ENCODE measurements at places on chromosomes 6 and 20.

DNA sequence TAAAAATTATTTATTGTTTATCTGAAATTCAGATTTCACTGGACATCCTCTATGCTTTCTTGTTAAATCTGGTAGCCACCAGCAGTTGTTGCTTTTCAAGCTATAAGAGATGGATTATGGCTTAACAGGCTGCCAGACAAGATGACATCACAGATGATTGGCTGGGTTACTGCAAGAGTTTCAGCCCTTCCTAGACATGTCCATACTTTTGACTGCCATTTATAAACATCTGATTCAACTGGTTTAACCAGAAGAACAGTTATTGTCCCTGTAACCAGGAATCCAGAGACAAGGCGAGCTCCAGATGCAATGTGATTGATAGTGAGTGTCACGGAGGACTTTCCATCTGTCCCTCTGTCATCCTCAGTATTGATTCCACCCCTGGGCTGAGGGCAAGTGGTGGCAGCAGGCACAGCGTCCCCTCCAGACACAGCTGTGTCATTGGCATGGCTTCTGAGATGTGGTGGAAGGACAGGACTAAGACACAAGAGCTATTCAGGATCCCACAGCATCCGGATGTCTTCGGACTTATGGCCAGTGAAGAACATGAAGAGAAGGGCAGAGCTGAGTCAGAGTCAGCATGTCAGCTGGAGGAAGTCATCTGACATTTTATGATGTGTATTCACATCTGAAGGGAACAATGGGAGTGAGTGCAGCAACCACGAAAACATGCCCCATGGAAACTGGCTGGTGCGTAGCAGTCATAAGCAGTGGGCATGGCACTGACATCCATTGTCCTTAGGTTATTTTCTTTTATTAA is 284.5 kb upstream of the CDYL start:
- DNase-seq = no peak

DNA sequence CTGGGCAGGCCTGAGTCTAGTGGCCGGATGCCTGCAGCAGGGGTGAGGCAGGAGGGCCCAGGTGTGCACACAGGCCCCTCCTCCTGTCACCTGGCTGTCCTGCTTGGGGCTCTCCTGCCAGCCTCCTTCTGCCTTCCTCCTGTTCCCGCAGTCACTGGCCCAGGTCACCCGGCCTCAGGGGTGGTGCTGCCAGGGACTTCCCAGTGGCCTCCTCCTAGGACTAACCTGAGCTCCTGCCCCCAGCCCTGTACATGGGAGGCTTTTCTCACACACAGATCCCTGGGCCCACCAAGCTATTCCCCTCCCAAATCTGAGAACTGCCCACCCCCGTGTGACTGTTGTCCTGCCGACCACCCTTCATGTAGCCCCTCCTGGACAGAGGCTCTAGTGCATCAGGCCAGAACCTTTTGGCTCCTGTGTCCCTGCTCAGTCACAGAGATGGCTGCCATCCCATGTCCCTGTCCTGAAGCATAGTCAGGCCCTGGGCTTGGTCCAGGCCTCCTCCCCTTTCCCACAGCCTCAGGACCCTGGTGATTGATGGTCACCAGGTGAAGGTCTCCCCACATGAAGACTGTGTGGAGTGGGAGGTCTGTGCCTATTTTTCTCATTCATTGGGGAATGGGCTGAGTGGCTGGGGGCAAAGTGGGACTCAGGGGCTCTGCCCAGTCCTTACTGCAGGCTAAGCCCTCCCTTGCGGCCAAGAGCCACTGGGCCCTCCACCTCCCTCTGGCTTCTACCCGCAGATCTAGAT is 1.1 kb upstream of the ULBP1 start:
- DNase-seq = no peak

GRCh38 chr6:14380086-14380820 is 262.7 kb downstream of the CD83 start:
- no peak for DNase-seq

DNA sequence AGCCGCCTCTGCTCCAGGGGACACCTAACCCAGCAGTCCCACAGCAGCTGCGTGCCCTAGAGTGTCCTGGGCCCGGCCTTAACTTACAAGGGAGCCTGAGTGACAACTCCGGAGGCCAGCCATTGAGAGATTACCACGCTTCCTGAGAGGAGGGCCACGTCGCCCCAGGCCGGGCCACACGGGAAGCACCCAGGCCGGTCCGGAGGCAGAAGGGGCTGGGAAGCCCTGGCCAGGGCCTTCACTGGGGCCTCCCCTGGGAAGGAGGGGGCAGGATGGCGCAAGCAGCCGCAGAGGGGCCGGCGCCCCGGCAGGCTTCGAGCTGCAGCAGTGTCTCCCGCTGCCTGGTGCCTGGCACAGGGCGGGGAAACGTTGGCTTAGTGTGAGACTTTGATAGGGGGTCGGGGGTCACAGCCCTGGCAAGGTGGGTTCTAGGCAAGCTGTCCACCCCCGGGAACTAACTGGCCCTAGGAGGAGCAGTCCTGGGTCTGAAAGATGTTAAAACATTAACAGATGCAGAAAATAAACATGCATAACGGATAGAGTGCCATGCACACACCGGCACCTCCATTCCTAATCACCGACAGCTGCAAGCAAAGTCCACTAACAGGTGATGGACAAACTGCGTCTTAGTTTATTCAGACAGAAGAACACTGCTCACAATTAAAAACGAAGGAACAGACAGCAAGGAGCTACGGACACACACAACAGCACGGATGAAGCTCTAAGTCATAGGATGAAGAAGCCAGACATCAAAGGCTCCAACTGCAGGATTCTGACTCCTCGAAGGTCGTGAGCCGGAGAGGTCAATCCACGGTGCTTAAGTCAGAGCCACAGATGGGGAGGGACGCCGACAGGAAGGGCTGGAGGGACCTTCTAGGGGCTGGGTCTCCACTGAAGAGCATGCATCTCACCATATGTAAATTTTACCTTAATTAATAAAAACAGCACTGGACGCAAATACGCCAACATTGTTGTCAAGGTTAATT is 17.4 kb downstream of the CHRNA4 start:
- DNase-seq = no peak

GRCh38 chr20:63220696-63221399 is 4.9 kb upstream of the YTHDF1 start:
- DNase-seq = no peak

DNA sequence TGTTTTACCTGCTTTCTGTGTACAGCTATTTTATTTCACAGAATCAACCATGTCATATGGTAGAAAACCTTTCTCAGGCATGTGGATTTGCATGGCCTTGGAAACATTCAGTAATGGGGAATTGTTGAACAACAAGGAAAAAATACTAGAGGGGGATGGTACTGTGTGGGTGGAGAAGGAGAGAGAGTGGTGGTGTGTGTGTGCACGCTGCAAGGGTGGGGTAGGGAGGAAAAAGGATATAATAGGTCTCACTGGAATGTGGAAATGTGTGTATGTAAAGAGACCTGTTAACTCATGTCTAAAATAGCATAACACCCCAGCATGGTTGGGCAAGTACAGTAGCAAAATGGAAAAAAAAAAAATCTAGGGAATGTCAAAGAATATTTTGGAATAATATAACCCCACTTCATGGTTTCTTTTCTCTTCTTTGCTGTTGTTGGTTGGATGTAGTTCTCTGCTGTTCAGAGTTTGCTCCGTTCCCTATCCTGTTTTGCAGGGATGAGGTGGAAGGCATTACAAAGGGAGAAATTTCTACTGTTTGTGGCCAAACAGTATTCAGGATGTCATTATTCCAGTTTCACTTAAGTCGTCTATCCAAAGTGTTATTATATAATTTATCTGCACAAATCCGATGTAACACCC is 93.9 kb upstream of the CITED2 start:
- DNase-seq = no peak

DNA sequence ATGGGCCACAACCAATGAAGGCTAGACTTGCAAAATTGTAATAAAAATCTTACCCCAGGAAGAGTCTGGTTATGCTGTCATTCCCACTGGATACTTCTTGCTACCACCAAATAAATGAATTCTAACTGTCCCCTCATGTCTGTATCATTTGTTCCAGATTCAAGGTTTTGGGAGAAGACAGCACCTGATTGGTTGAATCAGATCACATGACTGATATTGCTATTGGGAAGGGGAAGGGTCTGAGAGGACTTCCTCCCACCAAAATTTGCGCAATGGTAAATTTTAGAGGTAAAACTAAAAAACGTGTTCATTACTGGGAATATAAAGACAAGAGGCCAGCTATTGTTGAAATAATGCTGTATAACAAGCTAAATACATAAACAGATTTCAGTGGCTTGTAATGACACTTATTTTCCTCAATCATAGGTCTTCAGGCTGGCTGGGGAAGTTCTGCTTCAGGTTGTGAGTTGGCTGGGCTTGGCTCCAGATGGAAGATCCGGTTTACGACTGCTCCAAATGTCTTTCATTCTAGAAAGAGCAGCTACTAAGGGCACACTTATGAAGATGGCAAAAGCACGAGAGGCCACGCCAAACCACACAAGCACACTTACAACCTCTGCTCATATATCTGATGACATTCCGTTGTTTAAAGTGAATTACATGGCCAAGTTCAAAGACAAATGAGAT is 27.1 kb upstream of the TASP1 start:
- no peak for DNase-seq

- DNase-seq = peak; percentile 26
These were observed 160.5 kb downstream of the TTLL2 start for GRCh38 chr6:167485186-167485978.

DNA sequence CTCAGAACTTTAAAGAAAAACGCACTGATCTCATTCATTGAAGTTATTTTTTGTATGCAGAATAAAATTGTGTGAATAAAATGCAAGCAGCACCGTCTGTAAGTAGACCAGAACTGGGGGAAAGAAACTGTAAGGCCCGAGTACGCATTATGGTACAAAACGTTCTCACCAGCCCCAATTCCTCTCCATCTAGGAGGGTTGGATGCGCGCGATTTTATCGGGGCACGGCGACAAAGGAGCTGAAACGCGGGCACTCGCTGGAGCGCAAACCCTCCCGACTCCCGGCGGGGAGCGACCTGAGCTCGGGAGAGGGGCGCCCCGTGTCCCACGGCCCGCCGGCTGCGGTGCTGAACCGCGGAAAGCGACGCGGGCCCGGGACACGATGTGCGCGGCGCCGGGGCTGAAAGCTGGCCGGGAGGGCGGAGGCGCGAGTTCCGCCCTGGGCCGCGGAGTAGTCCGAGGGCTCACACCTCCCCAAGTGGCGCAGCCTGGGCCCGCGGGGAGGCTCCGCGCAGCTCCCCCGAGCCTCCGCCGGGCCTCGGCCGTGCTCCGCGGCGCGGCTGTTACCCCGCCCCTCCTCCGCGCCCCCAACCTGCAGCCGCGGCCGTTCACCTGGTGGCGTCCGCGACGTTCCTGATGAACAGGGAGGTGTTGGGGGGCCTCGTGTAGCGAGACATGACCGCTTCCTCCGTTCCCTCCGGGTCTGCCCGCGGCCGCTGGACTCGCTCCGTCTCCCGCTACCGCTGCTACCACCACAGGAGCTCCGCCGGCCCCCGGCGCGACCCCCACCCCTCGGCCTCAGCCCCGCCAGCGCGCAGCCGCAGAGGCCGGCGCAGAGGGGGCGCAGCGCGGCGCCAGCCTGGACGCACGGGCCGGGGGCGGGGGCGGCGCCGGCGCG is at the start of gene SRSF12:
Gene SRSF12 (minus strand): TSS at position 861 of the 898 bp plus-strand sequence. CDS start 184 bp downstream, at position 677.
- DNase-seq = peak; percentile 43

GRCh38 chr6:143772116-143773086 is 70.7 kb upstream of the LTV1 start:
- no peak for DNase-seq

DNA sequence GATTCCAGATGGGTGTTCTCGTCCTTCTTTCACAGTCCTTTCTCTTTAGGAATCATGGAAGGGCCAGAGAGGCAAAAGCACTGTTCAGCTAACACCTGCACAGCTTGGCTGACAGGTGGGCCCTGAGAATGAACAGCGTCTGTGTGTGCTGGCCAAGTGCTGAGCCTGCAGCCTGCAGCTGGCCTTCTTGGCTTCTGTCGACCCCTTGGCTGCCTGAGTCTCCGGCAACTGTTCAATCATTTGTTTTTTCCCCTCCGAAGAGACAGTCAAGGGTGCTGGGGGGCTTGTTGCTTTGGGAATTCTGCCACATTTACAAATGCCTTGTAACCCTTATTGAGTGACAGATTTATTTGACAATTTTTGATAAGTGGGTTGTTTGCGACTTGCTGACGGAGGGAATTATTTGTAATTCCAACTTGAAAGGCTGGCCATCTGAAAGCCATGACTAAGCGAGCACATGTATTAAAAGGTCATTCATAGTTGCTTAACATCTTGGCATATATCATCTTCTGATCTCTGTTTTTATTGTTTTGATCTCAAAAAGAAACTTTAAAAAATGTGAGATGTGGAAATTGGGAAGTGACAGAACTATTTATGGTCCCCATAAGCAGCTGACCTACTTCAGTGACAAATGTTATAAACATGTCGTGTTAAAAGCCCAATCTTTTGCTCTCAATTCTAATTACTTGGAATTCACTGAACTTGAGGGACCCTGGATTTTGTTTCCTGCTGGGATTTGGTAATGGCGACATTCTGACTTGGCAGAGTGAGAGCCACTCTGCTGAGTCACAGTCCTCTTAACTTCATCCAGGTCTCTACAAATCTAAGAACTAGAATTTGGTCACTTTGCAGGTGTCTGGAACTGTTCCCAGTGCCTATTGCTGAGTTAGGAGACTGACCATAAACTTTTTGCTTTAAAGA is 41.9 kb upstream of the FERMT1 start:
- DNase-seq = peak; percentile 76

DNA sequence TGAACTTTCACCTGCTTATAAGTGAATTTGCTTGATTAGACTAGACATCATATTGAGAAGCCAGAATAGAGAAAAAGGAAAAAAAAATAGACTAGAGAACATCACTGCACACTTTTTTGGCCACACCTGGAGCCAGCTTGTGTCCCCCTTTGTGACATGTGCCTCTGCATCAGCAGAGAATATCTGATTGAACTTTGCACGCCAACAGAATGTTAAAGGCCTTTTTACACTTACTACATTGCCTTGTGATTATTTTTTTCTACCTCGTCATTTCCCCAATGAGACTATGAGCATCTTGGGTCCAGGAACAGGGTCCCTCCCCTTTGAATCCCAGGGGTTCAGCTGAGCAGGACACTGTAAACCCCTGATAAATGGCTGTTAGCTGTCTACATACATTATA is 17.2 kb upstream of the ZNF133 start:
- no peak for DNase-seq

DNA sequence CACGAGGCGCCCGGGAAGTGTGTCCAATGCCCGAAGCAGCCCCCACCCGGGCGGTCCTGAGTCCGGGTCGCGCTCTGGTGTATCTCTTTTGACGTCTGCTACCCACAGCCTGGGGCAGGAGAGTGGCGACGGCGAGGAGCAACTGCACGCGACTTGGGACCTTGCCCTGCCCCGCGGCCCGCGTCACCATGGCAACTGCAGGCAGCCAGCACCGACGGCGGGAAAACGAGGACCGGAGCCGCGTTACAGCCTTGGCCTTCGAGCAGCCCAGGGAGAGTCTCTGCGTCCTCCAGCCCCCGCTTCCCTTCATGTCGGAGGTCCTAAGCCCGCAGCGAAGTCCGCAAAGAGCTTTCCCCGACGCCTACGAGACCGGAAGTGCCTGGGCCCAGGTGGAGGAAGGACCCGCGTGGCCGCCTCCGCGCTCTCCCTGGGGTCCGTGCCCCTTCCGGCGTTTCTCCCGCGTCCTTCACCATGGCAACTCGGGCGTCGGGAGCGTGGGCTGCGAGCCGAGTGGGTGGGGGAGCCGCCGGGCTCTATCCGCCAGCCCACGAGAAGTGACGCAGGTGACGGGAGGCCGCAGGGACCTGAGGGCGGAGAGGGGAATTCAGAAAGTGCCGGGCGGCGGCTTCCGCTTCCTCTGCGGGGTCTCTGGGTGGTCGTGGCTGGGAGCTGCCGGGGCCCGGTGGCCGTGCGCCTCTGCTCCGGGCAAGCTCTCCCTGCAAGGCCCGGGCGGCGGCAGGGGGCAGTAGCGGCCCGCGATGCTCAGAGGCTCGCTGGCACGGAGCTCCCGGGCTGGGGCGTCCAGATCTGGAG is 88.6 kb upstream of the TGM3 start:
- DNase-seq = peak; percentile 81
